Naive B cell (primary cell): ENCODE measurements at places on chromosomes 5 and 9.

- no peak for DNase-seq
Observed at GRCh38 chr9:110933350-110934001, 104.8 kb downstream of the LPAR1 start.

GRCh38 chr9:137891588-137892423 is 14.2 kb downstream of the CACNA1B start:
- DNase-seq, result no peak

DNA sequence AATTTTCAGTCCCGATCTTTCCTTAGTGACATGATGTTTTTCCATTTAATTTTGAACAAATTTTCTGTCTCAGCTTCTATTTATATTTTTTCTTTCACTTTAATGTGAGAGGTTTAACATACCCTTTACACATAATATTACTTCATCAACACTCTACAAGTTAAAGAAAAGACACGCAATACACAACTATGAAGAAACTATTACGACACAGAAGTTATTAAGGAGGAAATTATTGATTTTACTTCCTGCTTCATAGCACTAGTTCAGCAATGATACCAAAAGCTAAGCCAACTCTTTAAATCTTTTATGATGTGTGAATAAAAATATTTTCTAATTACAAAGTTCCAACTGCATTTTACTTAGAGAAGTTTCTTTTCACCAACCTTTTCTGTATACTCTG is 432.3 kb upstream of the DAB2 start:
- no peak for DNase-seq

DNA sequence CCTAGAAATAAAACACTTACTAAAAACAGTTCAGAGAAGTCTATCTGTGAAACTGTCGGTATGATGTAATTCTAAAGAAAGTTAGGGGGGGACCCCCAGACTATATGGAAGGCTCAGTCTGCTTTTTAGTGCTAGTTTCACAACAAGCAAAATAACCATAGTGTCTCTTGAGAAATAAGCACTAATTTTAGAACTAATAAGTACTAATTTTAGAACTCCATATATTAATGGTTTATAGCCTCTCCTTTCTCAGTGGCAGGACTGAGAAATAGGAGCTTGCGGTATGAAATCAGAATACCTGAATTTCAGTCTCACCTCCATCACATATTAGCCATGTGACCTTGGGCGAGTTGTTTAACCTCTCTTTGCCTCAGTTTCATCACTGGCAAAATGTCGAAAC is 1.4 kb upstream of the PHF24 start:
- no peak for DNase-seq

DNA sequence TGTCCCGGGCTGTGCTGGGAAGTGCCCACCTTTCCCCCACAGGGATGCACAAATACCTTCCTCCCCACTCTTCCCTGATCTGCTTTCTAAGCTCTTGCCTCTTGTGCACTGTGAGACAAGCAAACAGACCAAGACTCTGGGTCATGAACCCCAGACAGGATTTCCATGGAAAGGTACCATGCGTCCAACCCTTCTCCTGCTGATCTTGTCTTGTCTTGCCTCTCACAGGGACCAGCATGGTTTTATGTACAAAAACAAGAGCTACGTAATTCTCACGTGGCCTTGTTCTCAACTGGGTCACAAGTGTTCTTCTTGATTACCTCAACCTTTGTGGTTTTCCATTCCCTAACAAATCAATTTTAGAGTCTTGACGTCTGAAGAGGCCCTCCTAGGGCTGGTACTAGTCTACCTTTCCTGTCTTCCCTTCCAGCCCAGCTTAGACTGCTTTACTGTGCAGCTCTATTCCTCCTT is 176.5 kb upstream of the MAP3K1 start:
- no peak for DNase-seq

- no peak for DNase-seq
Observed at GRCh38 chr9:121353241-121354061, 16.6 kb downstream of the STOM start.

- DNase-seq, result no peak
Observed at GRCh38 chr9:82492274-82492673, 503.7 kb downstream of the SPATA31D1 start.

DNA sequence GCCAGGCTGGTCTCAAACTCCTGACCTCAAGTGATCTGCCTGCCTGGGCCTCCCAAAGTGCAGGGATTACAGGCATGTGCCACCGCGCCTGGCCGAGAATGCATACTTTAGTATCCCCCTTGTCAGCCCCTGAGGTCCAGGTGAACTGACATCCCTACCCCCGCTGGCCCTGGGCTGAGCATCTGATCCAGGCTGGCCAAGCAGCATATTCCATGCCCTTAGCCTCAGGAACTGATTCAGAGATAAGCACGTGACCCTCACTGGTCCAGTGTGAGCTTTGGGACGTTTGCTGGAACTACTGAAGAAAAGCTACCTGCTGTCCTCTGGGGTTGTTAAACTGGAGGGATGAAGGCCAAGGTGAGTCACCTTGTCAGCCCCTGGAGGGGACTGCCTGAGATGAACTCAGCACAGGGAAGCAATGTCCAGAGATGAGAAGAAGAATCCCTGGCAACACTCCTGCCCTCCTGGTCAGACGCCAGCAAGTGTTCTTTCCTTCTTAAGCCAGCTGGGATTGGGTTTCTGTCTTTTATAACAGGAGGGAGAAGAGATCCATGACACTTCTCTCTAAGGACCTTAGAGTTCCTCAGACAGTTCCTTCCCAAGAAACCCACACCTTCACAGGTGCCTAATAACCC is 59.1 kb upstream of the FBXW11 start:
- DNase-seq, result no peak

DNA sequence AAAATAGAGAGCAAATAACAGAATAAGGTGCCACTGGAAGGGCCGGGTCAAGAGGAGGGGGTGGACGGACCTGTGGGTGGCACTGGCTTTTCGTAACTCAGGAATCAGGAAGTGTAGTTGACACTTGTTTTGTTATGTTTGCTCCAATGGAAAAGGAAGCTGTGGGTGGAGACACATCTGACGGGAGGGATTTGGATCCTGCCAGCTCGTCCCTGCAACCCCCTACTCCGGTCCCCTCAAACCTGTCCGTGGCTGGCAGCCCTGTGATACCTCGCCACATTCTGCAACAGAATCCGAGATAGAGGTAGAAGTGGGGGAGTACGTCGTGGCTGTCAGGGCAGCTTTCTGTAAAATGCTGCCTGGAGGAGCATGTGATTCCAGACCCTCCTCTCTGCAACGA is 104.2 kb upstream of the IER5L start:
- no peak for DNase-seq

DNA sequence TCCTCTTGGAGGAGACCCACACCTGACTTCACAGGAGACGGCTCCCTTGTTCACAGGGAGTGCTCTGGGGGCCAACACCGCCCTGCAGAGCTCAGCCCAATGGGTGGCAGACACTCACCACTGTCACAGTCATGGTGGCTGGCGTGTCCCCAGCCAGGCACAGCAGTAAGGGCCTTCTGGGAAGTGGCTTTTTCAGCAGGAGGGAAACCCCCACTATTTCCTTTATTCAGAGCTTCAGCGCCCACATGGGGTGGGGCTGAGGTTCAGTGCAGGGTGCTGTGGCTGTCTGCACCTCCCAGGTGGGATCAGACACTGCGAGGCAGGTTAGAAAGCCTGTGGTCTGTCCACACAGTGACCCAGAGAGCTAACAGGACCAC is 3.6 kb upstream of the SNAPC4 start:
- DNase-seq, result peak; percentile 51

DNA sequence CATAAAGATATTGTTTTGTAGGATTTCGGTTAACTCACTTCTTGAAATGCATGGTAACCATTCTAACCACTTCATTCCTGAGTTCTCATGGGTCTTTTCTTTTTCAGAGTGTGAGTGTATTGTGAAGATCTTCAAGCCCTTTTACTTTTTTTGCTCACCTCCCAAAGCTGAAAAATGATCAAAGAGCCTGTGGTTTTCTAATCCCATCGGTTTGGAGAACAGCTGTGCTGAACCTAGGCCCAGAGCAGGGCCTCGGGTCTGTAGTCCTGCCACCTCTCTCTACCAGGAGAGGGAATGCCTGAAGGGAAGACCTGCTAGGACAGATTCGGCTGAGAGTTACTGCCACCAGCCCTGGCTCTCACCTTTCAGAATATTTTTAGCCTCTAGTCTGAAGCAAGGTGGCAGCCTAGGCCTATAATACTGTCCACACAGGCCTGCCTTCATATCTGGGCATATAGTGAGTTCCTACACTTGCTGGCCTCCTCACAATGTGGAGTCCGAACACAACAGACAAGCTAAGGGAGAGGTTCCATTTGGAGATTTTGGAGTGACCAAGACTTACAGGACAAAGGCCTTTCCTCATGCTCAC is 13.8 kb downstream of the RGMB start:
- no peak for DNase-seq

GRCh38 chr5:68344447-68345111 is 129.0 kb downstream of the PIK3R1 start:
- no peak for DNase-seq

DNA sequence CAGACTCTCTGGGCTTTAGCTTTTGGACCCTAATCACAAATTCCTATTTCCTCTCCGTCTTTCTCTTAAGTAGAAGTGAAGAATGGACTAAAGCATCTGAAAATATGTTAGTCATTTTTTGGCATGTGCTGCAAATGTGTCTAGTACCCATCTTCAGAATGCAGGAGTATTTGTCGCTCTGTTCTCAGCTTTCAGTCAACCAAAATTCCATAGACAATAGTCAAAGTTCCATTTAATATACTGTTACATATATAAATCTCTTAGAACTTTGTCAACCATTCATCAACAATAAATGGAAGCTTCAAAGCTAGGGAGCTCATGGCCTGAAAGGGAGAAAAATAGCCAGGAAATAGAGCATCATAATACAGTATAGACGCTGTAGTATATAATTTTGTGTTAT is 509.4 kb downstream of the BNC2 start:
- no peak for DNase-seq

- peak; percentile 49 for DNase-seq
Observed at GRCh38 chr9:133532937-133533668, 1.4 kb upstream of the ADAMTSL2 start.
